ENCODE measurements at places on chromosomes 1 and 21.

DNA sequence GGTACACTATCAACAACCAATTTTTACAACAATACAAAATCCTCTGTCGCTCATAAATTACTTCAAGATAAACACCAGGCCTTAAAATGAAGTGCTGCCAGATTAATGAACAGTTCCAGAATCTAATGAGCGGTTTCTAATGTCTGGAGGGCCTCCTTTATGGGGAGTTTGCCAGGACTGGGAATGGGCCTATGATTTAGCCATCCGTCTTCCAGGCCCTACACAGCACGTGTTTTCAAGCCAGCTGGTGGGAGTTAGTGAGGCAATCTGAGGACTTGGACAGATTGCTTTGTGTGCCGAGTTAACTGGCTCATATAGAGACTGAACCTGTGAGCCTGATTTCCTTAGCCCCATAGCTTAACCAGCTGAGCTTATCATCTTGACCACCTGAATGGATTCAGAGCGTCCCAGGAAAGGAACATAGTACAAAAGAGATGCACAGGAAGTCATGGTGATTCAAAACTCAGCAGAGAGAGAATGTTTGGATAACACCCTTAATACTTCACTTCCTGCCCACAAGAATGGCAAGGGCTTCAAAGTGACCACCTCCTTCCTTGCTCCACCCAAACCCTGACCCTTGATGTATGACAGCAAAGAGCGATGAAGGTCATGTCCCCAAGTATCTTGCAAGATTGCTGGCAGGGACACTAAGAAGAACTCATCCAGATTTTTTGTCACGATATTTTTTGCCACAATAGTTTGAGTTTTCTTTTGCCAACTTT is 143.5 kb downstream of the SLC30A10 start:
- DNase-seq = no peak

DNA sequence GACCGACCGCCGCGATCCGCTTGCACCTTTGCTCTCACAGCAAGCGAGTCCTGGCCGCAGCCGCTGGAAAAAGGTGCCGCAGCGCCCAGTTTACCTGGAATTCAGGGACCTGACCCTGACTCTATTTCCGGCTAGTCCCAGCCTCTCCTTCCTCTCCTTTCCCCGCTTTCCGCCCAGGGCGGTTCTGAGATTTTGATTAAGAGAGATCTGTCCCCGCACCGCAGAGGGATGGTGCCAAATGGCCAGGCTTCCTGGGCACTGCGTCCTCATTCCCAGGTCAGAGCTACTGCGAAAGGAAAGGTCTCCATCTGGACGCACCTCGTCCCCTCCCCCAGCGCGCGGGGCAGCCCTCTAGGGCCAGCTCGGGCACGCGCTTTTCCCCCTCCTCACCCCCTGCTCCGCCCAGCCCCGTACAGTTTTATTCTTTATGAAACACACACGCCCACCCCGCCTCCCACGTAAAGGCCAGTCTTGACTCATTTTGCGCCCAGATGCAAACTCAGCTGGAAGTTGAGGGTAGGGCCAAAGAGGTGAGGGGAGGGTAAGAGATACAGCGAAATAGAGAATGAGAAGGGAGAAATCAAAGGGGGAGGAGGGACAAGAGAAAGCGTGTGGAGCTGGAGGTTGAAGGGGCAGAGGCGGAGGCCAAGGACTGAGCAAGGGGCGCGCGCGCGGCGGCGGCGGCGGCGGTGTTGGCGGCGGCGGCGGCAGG is 411.8 kb upstream of the ESRRG start:
- no peak for DNase-seq

GRCh38 chr1:243798726-243799125 is 51.3 kb downstream of the AKT3 start:
- no peak for DNase-seq

- no peak for DNase-seq
These were observed 34.8 kb upstream of the TTC22 start for GRCh38 chr1:54835970-54836369.

DNA sequence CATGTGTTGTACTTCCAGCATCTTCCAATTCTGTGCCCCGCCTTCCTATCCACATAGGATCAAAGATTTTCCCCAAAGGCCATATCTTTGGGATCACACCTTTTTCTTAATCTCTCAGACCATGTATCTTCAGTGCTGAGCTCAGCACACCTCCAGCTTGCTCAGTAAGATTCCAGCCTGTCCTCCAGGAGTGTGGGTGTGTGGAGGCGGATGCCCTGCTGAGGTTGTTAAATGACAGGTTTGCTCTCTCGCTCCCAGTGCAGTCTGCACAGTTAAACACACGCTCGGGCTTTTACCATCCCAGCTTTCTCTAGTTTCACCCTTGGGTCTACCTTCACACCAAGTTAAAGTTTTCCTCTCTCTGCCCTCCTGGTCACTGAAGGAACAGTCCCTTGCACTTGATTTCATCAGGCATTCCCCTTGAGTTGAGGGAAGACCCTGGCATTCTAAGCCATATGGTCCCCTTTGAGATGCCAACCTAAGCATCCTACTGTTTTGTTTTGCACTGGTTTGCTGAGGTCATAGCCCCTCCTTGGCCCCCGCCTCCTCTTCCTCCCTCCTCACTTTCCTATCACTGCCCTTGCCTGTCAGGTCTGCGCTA is 13.7 kb downstream of the MYOG start:
- DNase-seq = no peak

DNA sequence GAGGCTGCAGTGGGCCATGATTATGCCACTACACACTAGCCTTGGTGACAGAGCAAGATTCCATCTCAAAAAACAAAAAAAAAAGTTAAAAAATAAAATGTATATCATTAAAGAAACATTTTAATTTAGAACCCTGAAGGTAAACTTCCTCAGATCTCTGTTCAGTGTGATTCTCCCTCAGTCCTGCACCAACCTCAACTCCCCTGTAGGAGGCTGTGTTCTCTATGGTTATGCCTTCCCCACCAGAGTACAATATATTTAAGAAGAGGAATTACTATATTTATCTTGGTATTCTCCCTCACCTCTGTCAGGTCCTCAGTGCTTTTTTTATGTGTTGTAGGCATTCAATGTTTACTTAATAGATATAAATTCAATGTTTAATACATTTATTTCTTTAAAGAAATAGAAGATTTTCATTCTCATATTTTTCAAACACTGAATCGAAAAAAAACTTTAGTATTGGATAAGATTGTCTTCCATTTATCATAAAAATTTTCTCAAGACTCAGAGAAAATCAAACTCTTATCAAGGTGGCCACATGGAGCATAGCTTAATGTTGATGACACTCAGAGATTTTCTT is 4.8 kb upstream of the LRRC8B start:
- DNase-seq = peak; percentile 26

DNA sequence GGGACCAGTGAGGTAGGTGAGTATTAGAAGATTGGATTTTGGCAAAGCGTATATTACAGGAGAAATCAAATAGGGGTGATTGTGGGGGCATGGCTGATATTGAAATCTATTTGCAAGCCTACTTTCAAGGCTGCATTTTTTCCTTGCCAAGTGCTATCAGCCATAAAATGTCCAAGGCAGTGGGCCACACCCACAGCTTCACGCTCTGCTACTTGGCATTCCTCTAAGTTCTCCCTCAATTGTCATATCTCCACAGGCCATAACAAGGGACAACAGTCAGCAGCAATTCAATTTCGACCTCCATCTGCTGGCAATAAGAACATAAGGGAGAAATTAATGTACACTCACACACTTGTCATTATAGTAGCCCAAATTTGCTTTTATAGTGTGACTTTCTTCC is 667.1 kb upstream of the PKN2 start:
- no peak for DNase-seq

DNA sequence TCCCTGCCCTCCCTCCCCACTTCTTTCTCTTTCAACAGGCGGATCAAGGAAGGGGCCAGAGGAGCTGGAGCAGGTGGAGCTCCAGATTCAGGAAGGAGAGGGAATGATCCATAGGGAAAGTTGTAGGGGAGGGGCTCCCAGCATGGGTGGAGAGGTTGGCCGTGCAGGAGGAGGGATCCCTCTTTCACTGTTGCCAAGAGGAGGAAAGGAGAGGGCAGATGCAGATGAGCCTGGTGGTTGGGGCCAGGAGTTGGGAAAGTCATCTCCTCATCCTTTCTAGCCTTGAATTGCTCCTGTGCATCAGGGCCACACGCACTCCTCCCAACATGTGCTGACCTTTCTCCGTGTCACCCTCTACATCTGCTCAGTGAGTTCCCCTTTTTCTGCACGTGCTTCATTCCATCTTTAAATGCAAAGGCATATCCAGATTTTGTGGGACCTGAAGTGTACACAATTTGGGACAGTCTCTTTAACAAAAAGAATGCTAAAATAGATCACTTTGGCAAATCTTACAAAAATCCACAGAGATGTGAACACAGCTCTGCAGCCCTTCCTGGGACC is 32.4 kb downstream of the ZBTB18 start:
- no peak for DNase-seq

DNA sequence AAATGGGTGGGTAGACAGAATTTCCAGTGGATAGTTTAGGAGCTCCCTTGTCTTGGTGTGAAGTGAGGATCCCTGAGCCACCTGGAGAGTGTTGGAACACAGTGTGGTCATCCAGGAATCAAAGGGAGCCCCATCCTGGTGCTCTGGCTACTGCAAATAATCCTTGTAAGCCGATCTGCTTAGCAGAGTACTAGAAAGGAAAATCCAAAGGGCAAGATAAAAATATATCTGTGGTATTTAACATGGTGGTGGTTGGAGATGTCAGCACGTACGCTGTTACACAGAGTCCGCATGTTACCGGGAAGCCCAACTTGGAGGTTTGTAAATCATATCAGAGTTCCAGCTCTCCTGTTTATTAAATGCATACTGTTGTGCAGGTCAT is 39.0 kb downstream of the VANGL1 start:
- no peak for DNase-seq

GRCh38 chr1:9429342-9429711 is 109.9 kb upstream of the SLC25A33 start:
- no peak for DNase-seq

DNA sequence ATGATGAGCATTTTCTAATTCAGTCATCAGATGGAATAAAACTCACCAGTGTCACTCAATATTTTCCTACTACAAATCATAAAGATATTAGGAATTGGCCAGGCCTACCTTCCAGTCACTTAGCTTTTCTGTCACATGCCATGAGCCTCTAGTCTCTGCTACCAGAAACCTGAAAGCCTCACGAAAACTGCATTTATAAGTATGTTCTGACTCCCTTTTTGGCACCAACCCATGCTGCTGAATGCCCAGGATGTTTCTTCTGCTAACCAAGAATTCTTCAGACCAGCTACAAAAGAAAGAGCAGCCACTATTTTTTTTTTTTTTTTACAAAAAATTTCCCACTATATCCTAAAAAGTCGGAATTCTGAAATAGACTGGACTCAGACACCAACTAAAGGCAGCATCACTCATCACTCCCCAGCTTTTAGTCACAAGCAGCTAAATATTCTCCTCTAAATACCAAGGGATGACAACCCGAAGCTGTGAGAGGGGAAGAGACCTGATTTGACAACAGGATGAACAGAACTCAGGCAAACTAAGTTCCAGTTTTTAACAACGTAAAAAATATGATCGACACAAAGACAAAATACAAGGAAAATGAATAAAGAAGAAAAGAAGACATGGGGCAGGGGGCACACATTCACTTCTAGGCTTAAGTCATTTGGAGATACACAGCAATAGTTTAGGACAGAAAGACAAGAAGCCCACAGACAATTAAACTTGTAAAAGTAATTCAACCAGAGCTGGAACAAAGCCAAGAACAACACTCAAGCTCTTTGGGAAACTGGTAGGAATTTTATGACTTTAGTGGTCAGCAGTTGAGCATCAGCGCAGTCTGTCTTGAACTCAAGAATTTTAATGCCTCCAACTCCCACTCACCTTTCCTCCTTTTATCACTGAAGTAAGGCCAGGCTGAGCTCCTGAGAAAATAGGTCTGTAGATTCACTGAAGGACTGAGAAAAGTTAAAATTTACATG is 1.7 kb downstream of the DCAF8 start:
- no peak for DNase-seq

DNA sequence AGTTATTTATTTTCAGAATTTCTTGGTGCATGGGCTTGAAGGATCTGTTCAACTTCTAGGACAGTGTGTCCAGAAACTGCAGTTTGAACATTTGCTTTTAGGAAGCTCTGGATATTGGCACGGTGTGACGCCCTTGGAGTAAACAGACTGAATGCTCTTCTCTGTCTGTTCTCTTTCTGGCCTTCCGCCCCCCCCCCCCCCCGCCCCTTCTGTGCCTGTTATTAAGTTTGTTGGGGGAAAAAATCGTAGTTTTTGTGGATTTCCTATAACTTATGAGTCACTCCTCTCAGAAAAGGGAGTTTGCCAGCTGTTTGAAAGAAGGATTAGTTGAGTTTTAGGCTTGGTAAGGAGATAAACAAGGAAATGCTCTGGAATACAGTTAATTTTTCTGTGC is 1.2 kb downstream of the KCTD3 start:
- no peak for DNase-seq

DNA sequence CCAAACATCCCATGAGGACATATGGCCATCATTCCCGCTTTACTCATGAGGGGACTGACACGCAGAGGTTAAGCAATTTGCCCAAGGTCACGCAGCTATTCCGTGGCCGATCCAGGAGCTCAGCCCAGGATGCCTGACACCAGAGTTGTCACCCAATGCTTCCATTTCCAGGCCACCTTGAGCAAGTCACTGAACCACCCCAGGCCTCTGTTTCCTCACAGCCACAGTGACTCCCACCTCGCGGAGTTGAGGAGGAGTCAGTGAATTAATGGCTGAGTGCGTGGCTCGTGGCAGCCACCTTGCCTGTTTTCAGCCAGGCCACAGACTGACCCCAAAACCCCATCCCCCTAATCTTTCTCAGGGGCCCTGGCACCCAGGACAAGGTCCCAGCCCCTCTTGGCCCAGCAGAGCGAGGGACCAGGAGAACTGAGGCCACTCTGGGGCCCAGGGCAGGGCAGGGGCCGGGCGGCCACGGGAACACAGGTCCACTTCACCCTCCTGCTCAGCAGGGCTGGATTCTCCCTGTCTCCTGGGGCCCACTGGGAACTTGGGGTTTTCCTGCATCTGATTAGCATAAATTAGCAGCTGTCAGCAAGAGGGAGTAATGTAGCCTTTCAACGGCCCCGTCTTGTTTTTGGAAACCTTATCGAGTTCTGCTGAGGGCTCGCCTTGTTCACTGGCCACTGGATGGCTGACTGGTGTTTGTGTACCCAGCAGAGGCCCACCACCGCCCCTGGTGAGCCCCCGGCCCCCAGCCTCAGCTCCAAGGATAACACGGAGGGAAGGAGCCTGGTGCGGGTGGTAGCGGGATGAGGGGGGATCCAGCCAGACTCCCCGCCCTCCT is 19.7 kb upstream of the LAPTM5 start:
- DNase-seq = no peak

DNA sequence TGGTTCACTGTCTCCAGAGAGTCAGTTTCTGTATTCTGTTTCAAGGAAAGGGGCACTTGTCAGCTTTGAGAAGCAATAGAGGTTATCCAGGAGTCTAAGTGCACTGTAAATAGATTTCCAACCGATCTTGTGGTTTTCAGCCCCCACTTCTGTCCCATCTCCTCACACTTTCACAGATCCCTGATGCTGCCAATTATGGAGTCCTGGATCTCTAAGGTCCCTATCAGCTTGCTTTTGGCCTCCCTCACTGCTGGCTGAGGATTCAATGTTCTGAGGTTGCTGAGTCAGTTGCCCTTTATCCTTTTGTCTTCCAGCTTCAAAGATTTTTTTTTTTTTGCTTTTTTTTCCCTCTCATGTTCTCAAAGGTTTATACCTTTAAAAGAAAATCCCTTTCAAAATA is 98.4 kb downstream of the DIRAS3 start:
- no peak for DNase-seq

Data from GM12892 (cell line).